ENCODE measurements at places on chromosomes 4 and X.
A peak's percentile ranks its signal among the peaks of the same experiment; 100 is the strongest.

DNA sequence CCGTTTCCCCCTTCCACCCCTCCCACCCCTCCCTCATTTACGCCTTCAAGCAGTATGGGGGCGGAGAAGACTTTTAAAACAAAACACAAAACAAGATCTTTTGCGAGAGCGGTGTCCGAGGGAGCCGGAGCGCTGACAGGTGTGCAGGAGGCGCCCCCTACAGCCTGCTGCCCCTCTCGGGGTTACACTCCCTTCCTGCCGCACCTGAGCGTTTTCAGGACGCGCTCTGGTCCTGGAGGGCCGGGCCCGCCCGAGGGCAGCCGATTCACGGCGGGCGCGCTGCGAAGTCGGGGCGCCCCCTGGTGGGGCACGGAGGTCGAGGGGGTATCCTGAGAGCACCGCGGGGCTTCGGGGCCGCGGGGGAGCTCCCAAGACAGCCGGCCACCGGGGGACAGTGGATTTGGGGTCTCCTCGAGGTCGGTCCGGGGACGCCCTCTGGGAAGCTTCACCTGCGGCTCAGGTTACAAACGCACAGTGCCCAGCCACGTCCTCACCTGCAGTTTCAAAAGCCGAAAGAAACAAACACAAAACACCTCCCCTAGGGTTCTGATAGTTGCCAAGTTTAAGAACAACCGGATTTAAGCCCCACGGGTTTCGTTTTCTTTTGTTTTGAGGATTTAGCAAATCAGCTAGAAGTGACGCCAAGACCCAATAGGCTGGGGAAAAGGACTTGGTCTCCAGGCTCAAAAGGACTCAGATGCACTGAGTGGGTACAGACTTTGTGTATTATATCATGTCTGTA lies 8.0 kb upstream of the NEUROG2 start:
- DNase-seq = peak; percentile 89

DNA sequence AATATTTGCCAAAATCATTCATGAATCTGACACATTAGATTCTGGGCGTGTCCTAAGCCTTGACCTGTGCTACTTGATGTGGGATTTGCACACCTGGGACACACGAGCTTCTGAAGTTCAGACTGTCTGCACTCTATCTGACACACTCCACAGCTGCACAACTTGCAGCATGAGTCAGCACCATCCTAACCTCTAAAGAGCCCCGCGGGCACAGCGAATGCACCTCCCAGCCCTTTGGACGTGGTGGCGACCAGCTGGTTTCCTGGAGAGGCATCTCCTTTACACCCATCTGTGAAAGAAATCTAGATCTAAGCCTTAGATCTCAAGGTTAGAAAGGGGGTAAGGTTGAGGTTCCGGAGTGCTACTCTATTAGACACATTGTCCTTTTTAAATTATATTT lies 69.2 kb downstream of the SORBS2 start:
- DNase-seq = no peak

GRCh38 chrX:65686236-65686635 lies 18.8 kb downstream of the MSN start:
- no peak for DNase-seq

GRCh38 chrX:13721819-13722519 lies 12.5 kb downstream of the TRAPPC2 start:
- DNase-seq = no peak
